ENCODE measurements at places on chromosomes 3 and 15.

GRCh38 chr3:194879991-194880939 is 194.6 kb downstream of the FAM43A start:
- DNase-seq: no peak

DNA sequence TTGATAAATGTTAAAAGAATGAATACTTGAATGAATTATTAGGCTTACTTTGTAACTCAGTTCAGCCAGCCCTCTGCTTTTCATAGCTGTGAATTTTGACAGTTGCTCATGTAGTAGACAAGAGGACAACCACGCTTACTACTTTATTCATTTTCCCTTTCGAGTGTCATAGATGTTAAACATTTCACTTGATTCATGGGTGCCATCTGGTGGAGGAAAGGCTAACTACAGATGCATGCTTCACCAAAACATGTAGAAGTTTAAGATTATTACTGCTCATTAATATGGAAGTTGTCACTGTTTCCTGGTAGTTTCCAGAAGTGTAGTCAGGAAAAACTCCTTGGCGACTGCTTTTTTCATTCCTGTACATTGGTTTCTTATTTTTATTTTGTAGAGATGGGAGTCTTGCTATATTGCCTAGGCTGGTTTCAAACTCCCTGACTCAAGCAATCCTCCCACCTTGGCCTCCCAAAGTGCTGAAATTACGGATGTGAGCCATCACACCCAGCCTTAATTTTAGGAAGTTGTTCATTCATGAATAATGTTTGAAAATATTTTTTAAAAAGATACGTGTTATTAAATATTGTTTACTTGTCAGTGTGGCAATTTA is 163.2 kb downstream of the B3GALNT1 start:
- no peak for DNase-seq

GRCh38 chr15:22253676-22254408 is 173.5 kb downstream of the OR4M2 start:
- DNase-seq: no peak

- DNase-seq: no peak
Measured at GRCh38 chr15:89121414-89121813, 33.2 kb downstream of the ABHD2 start.

DNA sequence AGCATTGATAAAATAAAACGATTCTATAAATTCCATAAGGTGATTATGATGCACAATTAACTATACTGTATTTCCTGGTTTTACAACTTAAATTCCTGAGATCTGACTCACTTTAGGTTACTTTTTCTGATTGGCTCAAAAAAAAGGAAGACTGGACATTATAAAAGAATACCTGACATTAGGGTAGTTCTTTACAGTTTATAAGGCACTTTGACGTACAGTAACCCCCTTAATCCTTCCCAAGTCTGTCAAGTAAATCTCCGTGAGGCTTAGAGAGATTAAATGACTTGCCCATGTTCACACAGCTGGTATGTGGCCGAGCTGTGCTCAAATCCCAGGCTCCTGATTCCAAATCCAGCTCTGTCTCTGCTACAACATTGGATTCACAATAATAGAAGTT is 1.0 kb upstream of the SLTM start:
- no peak for DNase-seq

Measured in upper lobe of right lung (tissue), 1 donor.